Naive thymus-derived CD4-positive, alpha-beta T cell (primary cell): ENCODE measurements at places on chromosomes 1 and 21. TPM values are rescaled to one million over a fixed set of nuclear protein-coding genes. Genes with fewer than 3 reads are reported as not detected.

GRCh38 chr1:21123287-21123948 lies 53.3 kb downstream of the EIF4G3 start:
- no peak for DNase-seq

DNA sequence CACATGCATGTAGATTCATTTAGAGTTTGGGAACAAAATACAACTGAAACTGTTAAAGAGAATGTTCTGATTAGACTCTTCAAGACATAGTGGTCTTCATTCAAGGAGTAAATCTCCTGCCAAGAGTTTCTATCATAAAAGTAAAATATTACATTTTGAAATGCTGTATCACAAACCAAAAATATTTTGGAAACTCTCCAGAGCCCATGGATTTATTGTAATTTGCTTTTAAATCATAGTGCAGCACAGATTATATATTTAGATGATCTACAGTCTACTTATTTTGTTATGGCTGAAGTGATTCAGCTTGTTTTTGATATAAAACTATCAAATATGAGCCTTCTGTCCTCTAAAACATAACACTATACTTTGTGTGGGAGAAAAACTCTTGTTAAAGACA lies 105.3 kb downstream of the DISP1 start:
- DNase-seq: no peak

DNA sequence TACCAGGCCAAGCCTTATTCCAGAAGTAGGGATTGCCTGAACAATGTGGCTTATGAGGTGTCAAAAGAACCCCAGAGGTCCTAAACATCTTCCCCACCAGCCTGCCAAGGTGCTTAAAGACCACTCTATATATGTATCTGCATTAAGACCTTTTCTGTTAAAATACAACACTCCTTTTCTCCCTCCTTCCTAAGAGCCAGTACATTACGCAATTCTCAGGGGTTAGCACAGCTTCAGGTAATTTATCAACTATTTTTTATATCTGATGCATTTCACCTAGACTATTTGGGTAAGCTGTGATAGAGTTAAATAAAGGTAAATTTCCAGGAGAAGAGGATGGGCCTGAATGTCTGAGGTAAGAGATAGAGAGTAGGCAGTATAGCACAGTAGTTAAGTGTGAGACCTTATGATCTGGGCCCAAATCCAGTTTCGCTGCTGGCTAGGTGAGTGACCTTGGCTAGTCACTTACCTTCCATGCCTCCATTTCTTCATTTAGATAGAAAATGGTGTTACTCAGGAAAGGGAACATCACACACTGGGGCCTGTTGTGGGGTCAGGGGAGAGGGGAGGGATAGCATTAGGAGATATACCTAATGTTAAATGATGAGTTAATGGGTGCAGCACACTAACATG lies 5.1 kb upstream of the CCN1 start:
- no peak for DNase-seq

DNA sequence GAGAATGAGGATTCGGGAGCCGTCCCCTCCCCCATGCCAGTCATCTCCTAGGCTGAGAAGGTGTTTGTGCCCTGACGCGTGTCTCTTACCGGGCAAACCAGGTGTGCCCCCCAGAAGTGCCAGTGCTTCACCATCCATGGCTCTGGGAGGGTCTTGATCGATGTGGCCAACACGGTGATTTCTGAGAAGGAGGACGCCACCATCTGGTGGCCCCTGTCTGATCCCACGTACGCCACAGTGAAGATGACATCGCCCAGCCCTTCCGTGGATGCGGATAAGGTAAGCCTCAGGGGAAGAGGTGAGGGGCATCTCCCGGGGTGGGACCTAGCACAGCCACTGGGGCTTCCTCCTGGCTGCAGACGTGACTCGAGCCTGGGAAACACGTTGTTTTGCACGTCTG lies 959 bp downstream of the PADI6 start:
- DNase-seq: no peak

Gene OR2L13
- polyA plus RNA-seq: not detected

- no peak for DNase-seq
Measured at GRCh38 chr1:3691421-3692204, 39.3 kb downstream of the TP73 start.

- DNase-seq: no peak
Measured at GRCh38 chr1:10181154-10181553, 29.2 kb upstream of the KIF1B start.

DNA sequence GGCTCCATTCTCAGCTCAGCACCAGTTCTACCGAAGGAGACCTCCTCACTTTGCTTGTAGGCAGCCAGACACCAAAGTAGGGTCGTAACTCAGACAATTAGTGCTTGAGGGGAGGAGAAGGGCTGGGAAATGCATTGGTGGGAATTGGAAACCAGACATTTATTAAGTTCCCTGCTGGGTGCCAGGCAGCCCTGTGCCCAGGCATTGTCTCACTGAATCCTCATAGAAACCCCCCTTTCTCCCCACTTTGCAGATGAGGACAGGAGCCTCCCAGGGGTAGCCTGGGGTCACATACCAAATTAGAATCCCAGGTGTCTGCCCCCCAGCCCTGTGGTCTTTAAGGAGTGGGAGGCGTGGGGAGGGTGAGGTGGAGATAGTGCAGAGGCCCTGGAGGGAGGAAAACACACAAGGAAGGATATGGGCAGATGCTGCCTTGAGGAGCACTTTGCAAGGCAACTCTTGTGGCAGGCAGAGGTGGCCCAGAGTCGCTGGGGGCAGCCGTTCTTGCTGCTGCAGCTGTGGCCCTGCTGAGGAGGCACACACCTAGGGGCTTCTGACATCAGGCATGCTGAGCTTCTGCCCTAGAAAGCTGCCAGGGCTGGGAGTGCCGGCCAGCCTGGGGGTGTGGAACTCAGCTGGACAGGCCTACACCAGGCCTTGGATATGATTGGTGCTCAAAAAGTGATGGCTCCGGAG lies 29.4 kb downstream of the CDK18 start:
- no peak for DNase-seq

- no peak for DNase-seq
Measured at GRCh38 chr1:86860020-86860419, 53.9 kb downstream of the SELENOF start.

Gene PRRX1
- not detected for polyA plus RNA-seq

DNA sequence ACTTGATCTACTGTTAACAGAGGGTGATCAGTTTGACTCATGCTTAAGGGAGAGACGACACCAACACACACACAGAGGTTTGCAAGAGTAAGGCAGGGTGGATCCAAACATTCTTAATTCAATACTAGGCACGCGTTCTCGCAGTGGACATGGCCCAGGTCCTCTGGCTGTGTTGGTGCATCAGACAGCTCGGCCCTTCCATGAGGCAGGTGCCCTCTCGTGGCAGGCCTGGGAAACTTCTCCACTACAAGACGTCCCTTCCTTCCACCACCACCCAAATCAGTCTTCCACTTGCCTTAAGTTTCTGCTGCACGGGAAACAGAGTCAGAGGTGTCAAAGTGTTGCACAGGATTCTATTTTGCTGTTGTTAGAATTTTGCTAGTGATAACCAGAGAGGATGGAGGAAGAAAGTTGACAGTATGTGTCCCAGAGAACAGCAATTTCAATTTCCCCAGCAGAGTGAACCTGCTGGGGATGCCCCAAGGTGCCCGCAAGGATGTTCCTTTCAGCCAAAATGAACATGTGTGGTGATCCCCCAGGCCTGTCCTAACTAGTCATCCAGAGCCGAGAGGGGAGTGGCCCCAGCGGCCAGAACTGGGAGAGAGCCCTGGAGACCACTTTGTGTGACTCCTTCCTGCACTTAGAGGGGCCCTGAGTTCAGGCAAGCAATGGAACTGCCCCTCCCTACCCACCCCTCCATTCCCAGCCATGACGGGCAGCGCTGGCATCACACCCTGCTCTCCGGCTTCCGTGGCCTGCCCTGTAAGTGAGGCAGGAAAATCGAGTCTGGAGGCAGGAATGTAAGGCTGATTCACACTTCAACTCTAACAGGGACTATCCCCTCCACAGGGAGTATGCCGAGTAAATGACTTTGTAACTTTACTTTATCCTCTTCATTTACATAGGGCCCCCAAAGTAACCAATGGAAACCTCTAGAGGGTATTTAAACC lies 34.8 kb downstream of the MX1 start:
- peak; percentile 54 for DNase-seq
